ENCODE measurements at places on chromosomes 1 and 21.
A peak's percentile ranks its signal among the peaks of the same experiment; 100 is the strongest.

- DNase-seq: no peak
Observed at GRCh38 chr21:45040739-45041138, 33.6 kb upstream of the ADARB1 start.

GRCh38 chr1:38477811-38478210, 381.8 kb downstream of the RRAGC start:
- DNase-seq: no peak

DNA sequence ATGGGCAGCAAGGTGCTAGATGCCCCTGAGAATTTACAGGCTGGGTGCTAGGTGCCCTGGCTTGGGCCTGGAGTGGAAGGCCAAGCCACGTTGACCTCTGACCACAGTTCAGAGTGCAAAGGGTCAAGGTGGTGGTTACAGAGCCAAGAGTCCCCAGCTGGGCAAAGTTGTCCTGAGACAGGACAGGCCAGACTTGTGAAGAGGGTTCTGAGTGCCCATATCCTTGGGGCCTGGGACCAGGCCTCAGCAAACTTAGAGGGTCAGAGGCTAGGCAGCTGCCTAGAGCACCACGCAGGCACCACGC, 18.9 kb upstream of the SELENON start:
- no peak for DNase-seq

GRCh38 chr1:203082571-203083462, 3.0 kb downstream of the MYOG start:
- DNase-seq: peak; percentile 82

DNA sequence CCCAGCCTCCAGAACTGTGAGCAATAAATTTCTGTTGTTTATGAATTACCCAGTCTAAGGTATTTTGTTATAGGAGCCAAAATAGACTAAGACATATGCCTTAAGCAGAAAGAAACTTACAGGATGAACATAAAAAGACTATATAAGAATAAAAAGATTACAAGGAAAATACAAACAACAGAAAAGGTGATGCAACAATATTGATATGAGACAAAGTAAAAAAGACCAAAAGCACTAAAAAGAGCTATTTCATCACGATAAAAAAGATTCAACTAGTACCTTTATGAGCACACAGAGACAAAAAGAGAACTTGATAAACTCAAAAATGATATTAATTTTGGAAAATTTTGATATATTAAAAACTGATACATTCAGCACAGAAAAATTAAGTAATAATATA, 3.2 kb upstream of the SLC22A15 start:
- no peak for DNase-seq

GRCh38 chr1:24443241-24443656, 27.6 kb downstream of the NIPAL3 start:
- DNase-seq: no peak

- DNase-seq: no peak
Observed at GRCh38 chr1:46690931-46691421, 19.3 kb downstream of the TEX38 start.

DNA sequence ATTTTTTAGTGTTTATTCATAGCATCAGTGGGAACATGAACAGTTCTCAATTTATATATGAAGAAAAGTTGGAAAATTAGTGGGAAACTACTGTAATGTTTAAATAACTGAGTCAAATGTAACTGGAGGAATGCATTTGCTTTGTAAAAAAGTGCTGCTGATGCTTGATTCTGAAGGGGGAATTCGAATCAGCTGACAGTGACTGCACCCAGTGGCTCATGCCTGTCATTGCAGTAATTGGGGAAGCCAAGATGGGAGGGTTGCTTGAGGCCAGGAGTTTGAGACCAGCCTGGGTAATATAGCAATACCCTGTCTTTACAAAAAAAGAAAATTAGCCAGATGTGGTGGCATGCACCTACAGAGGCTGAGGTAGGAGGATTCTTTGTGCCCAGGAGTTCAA, 398.4 kb downstream of the ZP4 start:
- DNase-seq: no peak

- no peak for DNase-seq
Observed at GRCh38 chr1:64163970-64164369, 39.5 kb upstream of the UBE2U start.

DNA sequence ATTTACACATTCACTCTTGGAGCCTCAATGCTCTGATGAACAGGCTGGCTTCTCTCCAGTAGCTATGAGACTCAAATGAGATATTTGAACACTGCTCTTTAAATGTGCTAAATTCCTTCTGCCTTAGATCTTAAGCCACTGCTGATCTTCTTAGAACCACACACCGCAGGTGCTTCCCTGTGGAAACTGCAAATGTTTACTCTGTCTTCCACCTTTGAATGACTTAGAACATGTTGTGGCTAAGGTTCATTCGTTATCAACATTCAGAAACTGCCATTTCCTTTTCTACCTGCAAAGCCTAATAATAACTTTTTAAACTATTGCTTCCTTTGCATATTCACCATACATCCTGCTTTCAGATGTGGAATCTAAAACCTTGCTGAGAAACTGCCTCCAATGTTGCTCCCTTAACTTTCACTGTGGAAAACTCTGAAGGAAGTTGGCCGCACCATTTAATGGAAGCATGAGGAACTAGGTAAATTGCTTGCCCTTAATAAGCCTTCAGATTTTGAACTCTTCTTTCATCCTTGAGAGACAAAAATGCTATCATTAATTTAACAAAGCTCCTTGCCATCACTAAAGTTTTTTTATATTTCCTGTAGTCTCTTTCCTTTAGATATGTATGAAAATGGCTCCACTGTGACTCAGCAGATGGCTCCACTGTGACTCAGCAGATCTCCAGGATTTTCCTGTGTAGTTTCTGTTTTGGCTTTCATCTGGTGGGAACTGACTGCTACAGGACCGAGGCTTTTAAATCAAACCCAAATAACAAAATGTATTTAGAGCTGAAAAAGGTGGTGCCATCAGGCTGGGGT, 143.8 kb downstream of the TNFSF18 start:
- no peak for DNase-seq

- DNase-seq: no peak
Observed at GRCh38 chr1:41915786-41916571, 2.7 kb downstream of the HIVEP3 start.

DNA sequence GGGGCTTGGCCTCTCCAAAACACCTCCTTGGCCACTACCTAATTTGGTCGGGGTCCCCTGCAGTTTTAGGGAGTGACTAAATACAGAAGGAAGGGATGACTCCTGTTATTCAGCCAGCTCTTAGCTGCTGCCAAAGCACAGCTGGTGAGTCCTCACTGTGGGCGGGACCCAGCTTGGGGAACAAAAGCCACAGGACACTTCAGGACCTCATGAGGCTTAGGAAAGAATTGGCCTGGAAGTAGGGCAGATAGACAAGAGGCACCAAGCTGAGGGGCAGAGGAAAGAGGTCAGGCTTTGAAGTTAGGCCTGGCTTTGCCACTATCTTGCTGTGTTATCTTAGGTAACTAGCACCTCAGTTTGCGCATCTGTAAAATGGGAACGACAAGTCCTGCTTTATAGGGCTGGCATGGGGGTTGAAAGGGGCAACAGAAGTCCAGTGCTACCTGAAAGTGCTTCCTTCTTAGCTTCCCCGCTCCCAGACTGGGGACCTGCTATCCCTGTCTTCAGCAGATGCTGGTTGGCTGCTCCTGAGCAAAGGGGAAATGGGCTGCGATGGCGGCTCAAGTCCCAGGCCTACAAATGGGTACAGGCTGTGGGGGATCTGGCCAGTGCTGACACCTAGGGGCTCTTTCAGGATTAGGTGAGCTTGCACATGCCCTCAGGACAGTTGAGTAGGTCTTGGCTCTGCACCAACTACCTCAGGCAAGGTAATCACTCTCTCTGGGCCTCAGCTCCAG, 15.7 kb downstream of the IFI6 start:
- no peak for DNase-seq

- no peak for DNase-seq
Observed at GRCh38 chr1:154466921-154467417, 35.0 kb upstream of the TDRD10 start.

- no peak for DNase-seq
Observed at GRCh38 chr1:154556422-154556821, 2.0 kb downstream of the UBE2Q1 start.

GRCh38 chr21:22791986-22792560, 1793.9 kb downstream of the NCAM2 start:
- DNase-seq: peak; percentile 6

DNA sequence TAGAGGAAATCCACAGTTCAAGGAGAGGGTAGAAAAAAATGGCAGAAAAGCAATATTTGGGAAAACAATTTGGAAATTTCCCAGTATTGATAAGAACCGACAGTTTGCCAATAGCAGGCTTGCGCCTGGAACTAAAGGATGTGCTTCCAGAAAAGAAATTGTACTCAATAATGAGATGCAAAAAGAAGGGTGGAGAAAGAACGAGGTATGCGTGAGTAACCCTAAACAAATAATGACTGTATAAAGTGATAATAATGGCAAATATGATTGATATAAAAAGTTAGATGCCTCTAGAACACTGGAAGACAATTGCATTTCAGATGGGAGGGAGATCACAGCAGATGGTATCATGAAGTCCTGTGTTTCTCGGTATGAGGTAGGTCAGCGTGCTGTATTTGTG, 458.9 kb downstream of the DSCAM start:
- DNase-seq: no peak

- no peak for DNase-seq
Observed at GRCh38 chr1:16078925-16079656, 5.6 kb upstream of the FAM131C start.

- DNase-seq: no peak
Observed at GRCh38 chr1:223308136-223308535, 55.8 kb downstream of the SUSD4 start.

- DNase-seq: no peak
Observed at GRCh38 chr1:2135441-2135841, 59.1 kb downstream of the FAAP20 start.

GRCh38 chr1:78211483-78212092, 165.8 kb downstream of the GIPC2 start:
- DNase-seq: no peak

- DNase-seq: no peak
Observed at GRCh38 chr1:100134872-100135271, 1.9 kb downstream of the TRMT13 start.

DNA sequence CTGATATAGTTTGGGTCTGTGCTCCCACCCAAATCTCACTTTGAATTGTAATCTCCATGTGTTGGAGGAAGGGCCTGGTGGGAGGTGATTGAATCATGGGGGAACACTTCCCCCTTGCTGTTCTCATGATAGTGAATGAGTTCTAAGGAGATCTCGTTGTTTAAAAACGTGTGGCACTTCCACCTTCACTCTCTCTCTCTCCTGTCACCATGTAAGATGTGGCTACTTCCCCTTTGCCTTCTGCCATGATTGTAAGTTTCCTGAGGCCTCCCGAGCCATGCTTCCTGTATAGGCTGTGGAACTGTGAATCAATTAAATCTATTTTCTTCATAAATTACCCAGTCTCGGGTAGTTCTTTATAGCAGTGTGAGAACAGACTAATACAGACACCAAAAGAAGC, 40.4 kb downstream of the FRRS1 start:
- DNase-seq: peak; percentile 46

GRCh38 chr1:19616489-19616888, 27.6 kb upstream of the NBL1 start:
- no peak for DNase-seq

- no peak for DNase-seq
Observed at GRCh38 chr1:206105464-206105995, 11.7 kb downstream of the AVPR1B start.

DNA sequence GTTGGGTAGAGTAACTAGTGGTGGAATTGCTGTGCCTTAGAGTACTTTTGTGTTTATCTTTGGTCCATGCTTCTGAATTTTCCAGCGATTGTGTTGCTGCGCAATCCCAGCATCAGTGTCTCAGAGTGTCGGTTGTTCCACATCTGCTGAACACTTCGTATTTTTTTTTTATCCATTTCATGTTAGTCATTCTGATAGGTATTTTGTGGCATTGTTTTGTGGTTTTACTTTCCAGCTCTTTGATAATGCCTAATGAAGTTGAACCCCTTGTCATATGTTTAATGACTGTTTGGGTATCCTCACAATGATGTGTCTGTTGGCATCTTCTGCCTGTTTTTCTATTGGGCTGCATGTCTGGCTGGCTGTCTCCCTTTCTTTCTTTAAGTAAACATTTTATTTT, 13.6 kb downstream of the TUFT1 start:
- no peak for DNase-seq

GRCh38 chr1:47235806-47236205, 3.8 kb upstream of the TAL1 start:
- DNase-seq: no peak

GRCh38 chr21:44286716-44287632, 1.3 kb downstream of the AIRE start:
- DNase-seq: no peak

GRCh38 chr1:116766616-116767469, 12.6 kb downstream of the CD2 start:
- DNase-seq: no peak

DNA sequence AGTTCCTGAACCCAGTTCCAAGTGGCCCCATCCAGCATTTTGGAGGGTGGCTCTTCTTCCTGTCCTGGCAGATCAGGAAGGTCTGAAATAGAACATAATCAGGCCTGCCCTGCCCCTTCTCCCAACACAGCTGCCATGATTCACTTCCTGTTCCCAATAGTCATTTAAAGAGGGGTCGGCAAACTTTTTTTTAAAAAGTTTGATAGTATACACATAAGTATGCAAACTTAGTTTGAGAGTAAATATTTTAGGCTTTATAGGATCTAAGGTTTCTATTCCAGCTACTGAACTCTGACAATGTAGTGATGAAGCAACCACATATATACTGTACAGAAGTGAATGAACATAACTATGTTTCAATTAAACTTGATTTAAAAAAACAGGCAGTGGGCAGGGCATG, 66.4 kb downstream of the LUZP1 start:
- no peak for DNase-seq

DNA sequence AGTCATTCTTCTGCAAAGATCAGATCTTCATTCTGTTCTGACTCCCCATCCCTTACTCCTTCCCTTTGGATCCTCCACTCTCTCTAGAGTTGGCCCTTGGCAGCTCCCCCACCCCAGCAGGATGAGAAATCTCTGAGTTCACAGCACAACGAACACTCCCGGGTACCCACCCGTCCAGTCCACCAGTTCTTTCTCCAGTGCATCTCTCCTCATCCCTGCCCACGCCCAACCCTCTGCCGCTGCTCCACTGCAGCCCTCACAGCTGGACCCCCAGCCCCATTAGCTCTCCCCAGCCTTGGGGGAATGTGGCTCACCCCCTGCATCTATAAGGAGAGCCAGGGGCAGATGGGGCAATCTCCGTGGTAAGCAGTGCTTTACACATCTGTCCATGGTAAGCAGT, 125.7 kb downstream of the MATN1 start:
- DNase-seq: no peak

- no peak for DNase-seq
Observed at GRCh38 chr21:42150474-42151085, 68.4 kb upstream of the ABCG1 start.

GRCh38 chr1:229035054-229035747, 235.7 kb upstream of the RAB4A start:
- no peak for DNase-seq

- DNase-seq: no peak
Observed at GRCh38 chr1:24317956-24318614, 1.1 kb upstream of the GRHL3 start.

Measured in HL-60 (cell line).